Kidney glomerular epithelial cell (primary cell): ENCODE measurements at places on chromosomes 1 and 21.

DNA sequence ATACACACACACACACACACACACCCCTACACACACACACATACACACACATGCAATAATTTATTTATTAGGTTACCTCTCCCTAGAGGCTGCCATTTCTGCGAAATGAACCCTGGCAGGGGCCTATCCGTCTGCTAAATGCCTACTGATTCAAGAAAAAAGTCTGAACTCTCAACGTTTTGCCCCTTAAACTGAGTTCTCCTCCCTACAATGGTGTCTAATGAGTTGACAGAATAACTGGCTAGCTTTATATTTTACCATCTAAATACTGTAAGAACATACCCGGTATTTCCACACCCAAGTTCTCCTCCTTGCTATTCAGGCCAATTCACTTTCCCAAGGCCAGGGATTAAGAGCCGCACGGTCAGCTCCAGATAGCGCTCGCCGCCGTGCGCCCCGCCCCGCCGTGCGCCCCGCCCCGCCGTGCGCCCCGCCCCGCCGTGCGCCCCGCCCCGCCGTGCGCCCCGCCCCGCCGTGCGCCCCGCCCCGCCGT lies 339 bp upstream of the RNPC3 start:
- peak; percentile 58 for DNase-seq

DNA sequence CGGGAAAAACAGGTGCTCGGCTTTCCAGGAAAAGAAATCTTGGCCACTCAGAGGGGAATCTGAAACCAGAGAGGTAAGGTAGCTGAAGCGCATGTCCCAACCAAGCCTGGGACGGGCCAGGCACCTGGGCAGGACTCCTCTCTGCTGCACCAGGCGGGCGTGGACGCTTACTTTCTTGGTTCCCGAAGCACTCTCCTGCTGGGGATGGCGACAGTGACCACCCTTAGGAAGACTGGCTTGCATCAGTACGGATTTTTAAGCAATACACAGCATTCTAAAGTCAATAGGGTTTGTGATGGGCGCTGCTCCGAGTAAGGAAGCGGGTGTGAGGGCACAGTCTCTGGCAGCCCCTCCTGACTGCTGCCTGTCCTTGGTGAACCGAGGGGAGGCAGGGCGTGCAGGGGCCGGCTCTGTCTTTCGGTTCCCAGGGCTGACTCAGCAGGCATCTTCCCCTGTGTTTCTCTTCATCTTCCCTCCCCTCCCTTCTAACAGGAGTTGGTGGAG lies 74.9 kb upstream of the ANGPTL1 start:
- DNase-seq, result peak; percentile 3

GRCh38 chr1:87894062-87894461 lies 565.4 kb downstream of the LMO4 start:
- no peak for DNase-seq

DNA sequence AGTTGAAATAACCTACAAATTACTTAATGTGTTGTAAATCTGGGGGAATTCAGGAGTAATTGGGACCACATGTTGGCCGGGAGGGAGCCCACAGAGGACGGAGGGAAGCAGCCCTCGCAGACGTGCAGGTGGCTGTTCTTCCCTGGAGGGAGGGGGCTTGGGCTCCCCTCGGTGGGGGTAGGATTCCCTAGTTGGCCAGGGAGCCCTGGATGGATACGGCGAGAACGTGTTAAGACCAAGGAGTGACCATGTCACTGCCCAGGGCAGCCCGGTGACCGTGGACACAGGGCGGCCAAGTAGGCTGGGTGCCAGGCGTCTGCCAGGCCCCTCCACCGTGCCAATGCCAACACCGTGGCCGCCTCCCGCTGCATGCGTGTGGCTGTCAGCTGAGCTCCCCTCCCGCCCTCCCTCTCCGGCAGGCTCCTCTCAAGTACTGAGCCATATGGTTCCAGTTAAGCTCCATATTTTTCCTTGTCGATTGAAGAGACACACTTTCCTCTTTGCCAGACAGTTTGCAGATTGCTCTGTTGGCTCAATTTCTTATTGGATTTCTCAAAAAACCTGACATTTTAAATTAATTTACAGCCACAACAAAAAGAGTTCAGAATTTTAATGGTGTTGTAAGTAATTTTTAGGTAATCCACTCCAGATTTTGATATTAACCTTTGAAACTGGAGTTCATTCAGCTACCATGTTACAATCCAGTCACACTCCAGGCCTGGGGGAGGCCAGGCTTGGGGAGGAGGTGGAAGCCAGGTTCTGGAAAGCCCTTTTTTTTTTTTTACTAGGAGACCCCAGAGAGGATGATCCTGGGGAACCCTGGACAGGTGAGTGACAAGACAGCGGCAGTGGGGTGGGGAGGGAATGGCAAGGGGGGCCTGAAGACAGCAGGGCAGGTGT lies 71.2 kb downstream of the CASZ1 start:
- DNase-seq, result no peak

DNA sequence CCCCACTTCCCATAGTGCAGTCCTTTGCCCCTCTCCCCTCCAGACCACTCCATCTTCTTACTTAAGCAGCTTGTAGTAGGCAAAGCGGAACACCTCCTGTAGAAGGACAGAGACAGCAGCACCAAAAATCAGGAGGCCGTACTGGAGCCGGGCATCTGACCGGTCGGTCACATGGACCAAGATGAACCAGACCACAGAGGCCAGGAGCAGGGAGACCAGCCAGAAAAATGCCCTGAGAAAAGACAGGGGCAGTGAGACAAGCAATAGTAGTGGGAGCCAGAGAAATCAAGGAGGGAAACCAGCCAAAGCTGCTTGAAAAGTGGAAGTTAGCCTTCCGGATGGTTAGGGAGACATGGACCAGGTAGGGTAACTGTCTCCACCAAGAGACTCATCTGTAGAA lies 920 bp downstream of the APH1A start:
- DNase-seq, result no peak

GRCh38 chr1:112707221-112708001 lies 484 bp upstream of the RHOC start:
- DNase-seq, result peak; percentile 85

GRCh38 chr1:119061700-119062099 lies 73.6 kb upstream of the TBX15 start:
- DNase-seq, result no peak

GRCh38 chr1:169363046-169363730 lies 4.4 kb downstream of the NME7 start:
- peak; percentile 44 for DNase-seq

DNA sequence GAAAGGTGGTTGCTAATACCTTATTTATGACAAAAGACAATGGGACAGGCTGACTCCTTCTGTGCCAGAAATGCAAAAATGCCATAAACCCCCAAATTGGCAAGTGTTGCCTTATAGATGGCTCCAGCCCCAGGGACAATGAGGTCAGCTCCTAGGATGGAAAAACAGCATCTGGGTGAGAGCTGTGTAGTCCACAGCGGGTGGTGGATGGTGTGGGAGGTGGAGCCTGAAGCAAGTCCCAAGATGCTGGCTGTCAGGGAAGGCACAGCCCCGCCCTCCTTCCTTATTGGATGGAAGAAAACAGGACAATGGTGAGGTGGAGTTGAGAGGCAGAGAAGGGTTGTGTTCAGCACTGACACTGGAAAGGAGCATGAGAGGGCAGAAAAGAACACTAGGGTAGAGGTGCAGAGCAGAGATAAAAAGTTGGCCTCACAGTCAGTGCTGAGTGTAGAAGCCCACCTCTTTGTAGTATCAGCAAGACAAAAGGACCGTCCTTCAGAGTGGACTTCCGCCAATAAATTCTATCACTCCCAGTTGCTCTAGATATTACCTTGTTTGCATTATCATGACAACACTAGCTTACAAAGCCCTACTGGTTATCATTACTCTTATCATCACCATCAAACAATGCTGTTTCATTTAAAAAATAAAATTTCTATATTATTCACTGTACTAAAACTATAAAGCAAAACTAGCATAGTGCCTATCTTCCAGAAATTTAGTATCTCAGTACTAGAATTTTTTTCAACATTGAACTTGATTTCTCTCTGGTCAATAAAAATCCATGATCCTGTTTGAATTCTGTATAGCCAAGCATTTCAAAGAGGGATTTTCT lies 3.7 kb upstream of the SDE2 start:
- DNase-seq, result no peak

DNA sequence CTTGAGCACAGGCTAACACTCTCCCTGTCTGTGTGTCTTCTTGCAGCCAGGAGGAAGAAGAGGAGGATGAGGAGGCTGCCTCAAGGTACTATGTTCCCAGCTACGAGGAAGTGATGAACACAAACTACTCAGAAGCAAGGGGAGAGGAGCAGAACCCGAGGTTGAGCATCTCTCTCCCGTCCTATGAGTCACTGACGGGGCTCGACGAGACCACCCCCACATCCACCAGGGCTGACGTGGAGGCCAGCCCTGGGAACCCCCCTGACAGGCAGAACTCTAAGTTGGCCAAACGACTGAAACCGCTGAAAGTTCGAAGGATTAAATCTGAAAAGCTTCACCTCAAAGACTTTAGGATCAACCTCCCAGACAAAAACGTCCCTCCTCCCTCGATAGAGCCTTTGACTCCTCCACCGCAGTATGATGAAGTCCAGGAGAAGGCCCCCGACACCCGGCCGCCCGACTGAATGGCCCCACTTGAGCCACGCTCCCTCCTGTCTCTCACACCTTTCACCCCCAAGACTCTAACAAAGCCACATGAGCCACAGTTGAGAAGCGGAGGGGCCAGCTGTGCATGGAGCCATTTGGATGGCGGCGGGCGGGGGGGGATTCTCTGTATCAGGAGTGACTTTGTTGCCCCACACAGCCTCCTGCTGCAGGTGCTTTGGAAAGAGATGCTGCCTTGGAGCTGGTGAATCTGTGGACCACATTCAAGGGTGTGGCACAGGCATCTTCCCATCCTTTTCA lies 27.6 kb upstream of the FHAD1 start:
- no peak for DNase-seq

DNA sequence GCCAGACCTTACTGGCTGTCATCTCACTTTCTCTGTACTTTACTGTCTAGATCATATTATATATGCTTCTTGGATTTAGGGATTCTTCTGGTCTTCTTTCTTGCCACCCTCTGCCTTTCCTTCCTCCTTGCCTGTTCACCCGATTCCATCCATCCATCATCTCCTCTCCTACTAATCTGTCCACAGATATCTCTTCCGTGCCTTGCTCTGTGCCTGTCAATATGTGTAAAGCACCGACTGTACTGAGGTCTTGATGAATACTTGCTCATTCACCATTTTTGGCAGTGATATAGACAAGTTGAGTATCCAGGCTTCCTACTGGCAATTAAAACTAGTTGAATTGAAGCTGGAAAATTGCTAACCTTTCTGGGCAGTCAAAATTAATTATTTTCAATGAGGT lies 8.1 kb downstream of the FMN2 start:
- DNase-seq, result no peak

DNA sequence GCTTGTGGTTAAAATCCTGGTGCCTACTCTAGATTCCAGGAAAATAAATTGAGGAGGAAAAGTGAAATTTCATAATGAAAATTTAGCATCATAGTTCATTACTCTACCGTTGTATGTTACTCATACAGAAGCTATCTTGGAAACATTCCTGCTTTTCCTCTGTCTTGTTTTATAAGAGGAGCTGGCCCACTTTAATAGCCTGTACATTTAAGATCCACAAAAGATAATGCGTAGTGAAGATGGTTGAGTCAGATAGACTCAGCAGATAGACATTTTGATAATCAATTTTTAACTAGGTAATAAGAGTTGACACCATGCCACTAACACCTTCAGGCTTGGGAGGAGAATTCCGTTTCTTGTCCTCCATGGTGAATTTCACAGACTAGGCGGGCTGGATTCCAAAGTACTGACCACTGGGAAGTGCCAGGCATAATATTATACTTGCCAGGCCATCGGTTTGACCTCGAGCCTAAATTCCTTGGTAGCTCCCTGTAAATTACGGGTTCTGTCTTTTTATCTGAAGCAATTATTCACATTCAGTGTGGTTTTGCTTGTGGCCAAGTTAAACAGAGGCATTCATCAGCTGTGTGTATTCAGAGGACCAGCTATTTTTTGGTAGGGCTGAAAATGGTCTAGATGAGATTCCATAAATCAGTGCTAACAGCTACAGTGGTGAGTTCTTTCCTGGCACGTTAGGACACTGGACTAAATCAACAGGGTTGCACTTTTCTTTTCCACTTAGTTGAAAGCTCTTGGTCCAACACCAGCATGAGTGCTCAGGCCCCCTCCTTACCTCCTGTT lies 111.9 kb upstream of the KAZN start:
- peak; percentile 99 for DNase-seq

DNA sequence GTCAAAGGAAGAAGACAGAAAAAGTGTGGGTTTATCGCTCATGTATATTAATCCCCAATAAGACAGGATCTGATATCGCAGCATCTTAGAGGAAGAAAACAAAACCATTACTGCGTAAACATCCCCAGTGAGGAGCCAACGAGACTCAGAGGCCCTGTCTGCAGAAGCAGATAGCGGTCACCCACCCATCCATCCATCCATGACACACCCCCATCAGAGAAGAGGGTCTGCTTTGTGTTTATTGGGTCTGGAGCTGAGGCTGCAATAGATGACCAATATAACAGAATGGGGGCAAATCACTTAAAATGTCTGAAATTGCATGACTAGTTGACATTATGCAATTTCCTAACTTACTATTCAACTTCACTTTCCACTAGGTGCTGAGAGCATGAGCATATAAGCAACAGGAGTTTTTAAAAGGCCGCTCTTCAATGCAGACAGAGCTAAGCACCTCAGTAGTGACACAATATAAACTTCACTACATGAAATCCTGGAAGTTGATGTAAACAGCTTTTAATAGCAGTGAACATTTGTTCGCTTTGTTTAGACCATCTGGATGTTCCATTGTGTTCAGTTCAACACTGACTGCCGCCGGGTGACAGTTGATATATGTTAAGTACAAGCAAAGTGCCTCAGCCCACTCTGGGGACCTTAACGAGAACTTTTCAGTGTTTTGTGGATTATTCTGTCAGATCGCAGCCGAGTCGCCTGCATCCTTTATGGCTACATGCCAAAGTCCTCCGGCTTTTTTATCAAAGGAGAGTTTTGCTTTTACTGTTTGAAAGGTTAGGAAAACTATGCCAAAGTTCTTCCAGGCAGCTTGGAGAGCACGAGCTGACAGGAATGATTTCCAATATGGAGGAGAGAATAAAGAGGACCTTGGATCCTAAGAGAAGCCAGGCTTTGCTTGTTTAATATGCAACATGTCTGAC lies 167.5 kb downstream of the ZNF281 start:
- no peak for DNase-seq

DNA sequence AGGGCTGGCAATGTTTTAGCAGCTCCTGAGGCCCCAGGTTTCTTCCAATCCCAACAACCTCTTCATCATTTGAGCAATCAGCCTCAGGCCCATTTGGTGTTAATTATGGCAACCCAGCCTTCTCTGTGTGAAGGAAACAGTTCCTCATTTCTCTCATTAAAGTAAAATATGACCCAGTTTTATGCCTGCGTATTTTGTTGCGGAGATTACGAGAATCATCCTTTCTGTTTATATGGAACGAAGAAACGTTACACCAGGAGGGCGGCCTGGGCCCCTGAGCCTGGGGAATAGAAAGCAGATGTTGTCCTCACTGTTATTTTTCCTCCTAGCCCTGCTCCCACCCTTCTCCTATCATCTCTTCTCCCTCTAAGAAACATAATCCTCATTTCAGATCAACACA lies 332.2 kb upstream of the USP24 start:
- DNase-seq, result no peak
